ENCODE measurements at places on chromosomes 7 and 10.

GRCh38 chr10:359093-359492 lies 223.8 kb downstream of the ZMYND11 start:
- DNase-seq, result no peak

GRCh38 chr7:80632139-80632538 lies 6.3 kb upstream of the CD36 start:
- no peak for DNase-seq

DNA sequence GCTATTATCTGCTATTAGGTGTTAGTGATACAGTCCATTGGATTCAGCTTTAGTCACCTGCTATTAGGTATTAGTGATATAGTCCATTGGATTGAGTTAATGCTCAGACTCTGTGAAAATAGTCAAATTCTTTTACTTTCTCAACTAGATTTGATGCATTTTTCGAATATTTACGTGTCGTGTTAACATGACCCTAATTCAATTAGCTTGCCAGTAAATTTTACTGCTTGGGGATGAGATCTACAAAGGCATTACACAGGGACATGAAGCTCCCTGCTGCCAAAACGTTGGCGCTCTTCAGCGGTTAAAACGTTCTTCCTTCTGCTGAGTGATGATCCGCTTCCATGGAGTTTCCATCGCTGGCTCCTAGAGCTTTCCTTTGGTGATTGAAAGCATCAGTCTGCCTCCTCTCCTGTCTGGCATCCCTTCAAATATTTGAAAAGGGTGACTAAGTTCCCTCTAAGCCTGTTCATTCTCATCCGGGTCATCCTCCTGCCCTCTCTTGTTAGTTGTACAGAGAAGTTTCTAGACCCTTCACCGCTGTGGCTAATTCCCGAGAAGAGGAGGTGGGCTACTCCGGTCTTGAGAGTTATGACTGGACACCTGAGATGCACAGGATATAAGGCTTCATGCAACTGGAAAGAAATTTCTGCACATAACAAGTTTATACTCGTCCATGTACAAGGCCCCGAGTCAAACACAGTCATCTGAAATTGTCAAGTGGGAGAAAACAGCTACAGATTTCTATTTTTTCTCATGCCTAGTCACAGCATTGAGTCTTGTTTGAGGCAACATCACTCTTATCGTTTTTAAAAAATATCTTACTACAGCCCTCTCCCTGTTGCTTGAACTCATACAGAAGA lies 254.0 kb downstream of the KLF6 start:
- DNase-seq, result no peak

DNA sequence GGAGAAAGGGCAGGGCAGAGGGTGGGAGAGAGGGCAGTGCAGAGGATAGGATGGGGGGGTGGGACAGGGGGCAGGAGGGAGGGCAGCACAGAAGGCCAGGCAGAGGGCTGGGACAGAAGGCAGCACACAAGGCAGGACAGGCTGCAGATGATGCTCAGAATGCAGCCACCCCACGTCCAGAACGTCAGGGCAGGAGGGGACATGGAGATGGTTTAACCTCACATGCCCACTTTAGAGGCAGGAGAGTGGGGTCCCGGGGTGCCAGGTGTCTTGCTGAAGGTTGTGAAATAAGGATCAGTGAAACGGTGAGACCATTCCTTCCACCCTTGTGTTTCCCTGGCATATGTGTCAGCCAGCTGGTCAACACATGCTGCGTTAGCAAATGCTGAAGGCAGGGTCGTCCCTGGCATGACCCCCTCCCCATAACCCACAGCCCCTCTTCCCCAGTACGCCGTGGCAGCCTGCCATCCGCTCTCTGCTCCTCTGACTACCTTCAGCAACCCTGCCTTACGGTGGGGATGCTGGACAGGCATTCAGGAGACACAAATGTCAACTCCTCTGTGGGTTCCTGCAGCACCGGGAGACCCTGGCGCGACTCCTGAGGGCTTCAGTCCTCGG lies 592.1 kb downstream of the DNAJB6 start:
- DNase-seq, result no peak

DNA sequence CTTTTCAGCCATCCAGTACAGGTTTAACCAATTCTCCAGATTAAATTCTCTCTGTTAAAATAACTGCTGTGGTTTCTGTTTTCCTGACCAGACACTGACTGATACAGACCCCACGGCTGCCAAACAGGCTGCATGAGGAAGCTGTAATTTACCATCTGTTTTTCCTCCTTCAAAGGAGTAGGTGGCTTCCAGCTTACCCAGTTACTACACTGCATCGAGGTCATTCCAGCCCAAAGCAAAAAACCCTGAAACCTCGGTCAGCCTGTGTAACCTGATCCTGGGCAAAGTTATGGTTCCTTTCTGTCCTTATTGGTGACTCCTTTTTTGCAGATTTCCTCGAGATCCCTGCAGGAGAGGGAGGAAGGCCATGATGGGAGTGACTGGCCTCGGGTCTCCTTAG lies 27.9 kb upstream of the LOXL4 start:
- no peak for DNase-seq

- no peak for DNase-seq
Observed at GRCh38 chr7:107471292-107472070, 1.6 kb downstream of the GPR22 start.

- DNase-seq, result no peak
Observed at GRCh38 chr7:6106140-6106904, 75.1 kb downstream of the ANKRD61 start.

- no peak for DNase-seq
Observed at GRCh38 chr10:77963901-77964300, 37.3 kb upstream of the DLG5 start.

DNA sequence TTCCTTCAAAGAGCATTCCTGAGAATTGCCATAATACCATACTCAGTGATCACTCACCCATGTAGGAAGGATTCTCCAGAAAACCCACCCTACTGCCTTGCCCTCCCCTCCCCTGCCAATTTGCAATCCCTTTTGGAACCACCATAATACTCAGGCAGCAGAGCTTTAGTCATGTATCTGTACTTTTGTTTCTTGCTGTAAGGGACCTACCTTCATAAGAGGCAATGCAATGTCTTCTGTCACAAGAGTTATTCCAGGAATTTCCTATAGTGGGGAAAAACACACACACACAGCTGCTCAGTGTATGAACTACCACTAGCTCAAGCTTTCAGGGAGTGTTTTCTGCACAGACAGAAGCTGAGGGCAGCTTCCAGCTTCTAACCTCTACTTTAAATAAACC lies 67.0 kb downstream of the GSAP start:
- no peak for DNase-seq

- no peak for DNase-seq
Observed at GRCh38 chr10:74333174-74333573, 182.2 kb downstream of the ADK start.

DNA sequence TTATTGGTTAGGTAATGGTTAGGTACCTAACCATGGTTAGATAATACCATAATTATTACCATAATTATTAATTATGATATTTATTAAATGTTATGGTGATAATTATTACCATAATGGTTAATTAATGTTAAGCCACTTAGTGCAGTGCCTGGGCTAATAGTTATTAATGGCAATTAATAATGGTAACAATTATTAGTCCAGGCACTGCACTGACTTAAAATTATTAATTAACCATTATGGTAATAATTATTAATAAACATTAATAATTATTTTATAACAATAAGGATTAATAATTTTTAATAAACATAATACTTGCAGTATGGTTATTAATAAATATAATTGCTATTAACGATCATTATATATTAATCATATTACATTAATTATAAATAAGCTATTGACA lies 604.0 kb downstream of the CALN1 start:
- DNase-seq, result no peak

DNA sequence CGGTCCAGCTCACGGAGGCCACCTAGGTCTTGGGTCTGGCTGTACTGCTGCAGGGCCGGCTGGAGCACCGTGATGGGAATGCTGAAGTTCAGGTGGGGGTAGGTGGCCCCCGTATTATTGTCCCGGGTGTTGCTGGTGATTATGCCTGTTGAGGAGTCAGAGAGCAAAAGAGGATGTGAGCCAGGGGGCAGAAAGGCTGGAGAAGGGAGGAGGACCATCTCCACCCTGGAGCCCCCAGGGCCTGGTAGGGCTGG lies 6.6 kb downstream of the TYSND1 start:
- DNase-seq, result no peak

- DNase-seq, result no peak
Observed at GRCh38 chr7:45072131-45073030, 16.4 kb downstream of the NACAD start.

GRCh38 chr10:107618504-107618994 lies 454.0 kb upstream of the SORCS1 start:
- no peak for DNase-seq

All from stimulated activated CD4-positive, alpha-beta T cell treated with anti-CD3 and anti-CD28 coated beads, TNF-alpha, amount 100 ng/mL, for 1 hour (primary cell).